ENCODE measurements at places on chromosomes 5 and 9.

- no peak for DNase-seq
These were observed 61.1 kb upstream of the TAS2R1 start for GRCh38 chr5:9691261-9691660.

GRCh38 chr5:178762391-178762790 is 31.9 kb upstream of the ZNF354A start:
- DNase-seq: no peak

- no peak for DNase-seq
These were observed 130.9 kb downstream of the CD180 start for GRCh38 chr5:67065696-67066095.

- DNase-seq: no peak
These were observed 470.1 kb downstream of the TLE4 start for GRCh38 chr9:80041821-80042220.

GRCh38 chr9:27535701-27536118 is 6.1 kb upstream of the MOB3B start:
- DNase-seq: no peak

GRCh38 chr5:39447968-39448367 is 23.2 kb upstream of the DAB2 start:
- DNase-seq: no peak

DNA sequence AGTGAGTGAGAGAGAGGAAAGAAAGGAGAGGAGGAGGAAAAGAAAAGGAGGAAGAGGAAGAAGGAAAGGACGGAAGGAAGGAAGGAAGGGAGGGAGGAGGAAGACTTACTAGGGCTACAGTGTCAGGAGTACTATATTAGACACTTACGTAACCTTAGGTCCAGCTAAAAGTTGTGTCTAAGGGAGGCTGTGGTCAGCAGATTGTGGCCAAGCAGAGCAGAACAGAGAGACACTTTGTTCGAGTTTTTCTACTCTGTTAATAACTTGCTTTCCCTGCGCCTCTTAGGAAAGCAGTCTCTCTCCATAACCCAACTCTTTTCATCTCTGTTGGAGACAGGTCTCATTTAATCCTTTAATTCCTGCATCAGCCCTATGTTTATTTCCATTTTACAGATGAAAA is 138.9 kb downstream of the KCNN2 start:
- DNase-seq: no peak

- no peak for DNase-seq
These were observed 45.4 kb downstream of the ENTREP1 start for GRCh38 chr9:69370430-69370829.

DNA sequence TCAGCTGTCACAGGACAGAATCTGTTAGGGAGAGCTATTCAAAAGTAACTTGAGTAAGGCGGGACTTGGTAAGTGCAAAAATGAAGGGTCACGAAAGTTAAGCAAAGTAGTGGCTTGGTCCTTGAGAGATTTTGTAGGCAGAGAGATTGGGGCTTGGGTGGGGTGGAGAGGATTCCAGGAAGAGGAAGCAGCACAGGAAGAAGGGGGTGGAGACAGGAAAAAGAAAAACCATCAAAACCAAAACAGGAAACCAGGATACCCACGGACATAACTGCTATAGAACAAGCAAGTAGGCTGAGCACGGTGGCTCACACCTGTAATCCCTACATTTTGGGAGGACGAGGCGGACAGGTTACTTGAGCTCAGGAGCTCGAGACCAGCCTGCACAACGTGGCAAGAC is 3.7 kb downstream of the ROPN1L start:
- no peak for DNase-seq

GRCh38 chr9:136403538-136403914 is 3.6 kb upstream of the SNAPC4 start:
- no peak for DNase-seq

DNA sequence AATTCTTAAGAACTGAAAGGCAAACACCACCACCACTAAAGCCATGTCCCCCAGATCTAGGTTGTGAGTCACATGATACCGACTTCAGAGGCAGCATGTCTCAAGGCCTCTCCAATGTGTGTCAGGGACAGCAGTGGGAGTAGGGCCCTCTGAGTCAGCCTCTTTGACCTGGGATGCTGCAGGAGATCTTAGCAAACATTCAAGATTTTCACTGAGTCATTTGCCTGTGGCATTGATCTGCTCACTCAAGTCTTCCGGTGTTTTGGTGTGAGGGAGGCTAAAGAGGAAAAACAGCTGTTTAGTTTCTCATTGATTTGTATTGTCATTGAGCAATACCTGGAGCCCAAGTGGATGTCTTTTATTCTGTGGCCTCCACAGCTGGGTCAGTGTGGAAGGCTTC is 36.1 kb downstream of the TMC1 start:
- DNase-seq: no peak

DNA sequence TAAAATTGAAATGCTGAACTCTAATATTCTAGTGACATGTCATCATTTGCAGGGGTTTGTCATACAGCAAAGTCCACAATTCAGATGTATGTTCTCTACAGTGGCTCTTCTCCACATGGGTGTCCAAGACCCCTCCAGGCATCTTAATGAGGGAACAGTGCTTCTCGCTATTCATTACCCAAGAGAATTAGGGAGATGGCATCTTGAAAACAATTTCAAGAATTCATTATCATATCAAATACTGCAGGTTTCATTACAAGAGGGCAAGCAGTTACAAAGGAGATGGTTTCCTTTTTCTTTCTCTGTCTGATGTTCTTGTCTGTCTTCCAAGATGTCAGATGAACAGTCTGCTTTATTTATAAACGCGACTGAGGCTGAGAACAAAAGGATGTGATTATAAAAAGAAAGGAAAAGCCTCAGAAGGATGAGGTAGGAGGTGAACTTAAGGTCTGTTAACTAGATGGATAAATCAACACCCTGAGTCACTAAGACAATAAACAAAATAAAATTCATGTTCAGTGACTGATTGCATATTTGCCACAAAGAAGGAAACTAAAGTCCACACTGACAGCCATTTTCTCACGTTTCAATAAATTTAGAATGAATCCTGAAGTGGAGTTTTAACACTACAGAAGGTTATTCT is 326.7 kb upstream of the EFNA5 start:
- DNase-seq: no peak

DNA sequence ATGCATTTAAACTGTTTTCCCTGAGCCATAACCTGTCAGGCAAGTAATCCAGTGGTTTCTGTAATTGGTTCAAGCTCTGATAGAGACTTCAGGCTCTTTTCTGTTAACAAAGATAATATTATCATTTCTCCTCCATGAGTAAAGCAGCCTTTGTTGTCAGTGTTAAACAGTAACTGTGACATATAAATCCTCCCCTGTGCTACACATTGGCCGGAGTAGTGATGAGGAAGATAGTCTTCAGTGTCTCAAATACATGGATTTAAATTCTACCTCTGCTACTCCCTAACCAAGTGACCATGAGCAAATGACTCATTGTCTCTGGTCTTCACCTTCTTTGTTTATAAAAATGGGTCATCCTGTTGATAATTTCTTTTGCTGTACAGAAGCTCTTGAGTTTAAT is 615.5 kb upstream of the CHD1 start:
- no peak for DNase-seq

DNA sequence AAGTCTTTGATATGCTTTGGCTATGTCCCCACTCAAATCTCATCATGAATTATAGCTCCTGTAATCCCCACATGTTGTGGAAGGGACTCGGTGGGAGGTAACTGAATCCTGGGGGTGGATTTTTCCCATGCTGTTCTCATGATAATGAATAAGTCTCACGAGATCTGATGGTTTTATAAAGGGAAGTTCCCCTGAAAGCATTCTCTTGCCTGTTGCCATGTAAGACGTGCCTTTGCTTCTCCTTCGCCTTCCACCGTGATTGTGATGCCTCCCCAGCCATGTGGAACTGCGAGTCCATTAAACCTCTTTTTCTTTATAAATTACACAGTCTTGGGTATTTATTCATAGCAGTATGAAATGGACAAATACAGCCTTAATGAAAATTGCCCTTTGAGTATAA is 44.7 kb upstream of the ICE1 start:
- DNase-seq: no peak

- no peak for DNase-seq
These were observed 72.5 kb downstream of the MACROH2A1 start for GRCh38 chr5:135326296-135327254.

DNA sequence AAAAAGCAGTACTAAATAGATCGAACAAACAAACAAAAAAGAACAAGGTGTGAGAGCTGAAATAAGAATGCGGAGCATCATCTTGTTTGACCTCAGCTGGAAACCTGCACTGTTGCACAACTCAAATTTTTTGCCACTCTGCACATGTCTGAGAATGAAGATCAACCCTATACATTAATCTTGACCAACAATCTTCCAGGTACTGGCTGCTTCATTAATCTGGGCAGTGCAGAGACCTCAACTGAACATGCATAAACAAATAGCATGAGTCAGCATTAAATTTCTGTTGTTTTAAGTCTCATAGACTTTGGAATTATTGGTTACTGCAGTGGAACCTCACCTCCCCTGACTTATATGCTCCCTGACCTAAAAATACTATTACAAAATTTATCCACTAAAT is 114.6 kb upstream of the FTMT start:
- DNase-seq: no peak

GRCh38 chr9:134178768-134179551 is 14.6 kb upstream of the RNU6ATAC start:
- DNase-seq: peak; percentile 57

DNA sequence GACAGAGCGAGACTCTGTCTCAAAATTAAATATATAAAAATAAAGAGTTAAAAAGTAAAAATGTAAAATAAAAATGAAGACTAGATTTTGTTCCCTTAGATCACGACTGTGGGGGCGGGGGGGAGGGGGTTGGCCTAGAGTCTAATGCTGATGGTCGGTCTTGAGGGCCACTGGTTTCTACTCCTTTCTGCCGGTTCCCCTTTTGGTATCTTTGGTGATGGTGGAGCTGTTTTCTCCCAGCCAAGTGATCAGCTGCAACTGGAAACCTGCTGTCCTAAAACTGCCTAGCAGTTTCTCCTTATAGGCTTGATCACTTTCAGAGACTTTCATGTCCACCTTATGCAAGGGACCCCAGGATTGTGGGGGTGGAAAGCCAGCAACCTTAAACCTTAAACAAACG is 1.1 kb downstream of the SRD5A1 start:
- peak; percentile 31 for DNase-seq

- DNase-seq: no peak
These were observed 1666.1 kb upstream of the WWC1 start for GRCh38 chr5:166625210-166625865.

GRCh38 chr5:13609504-13609903 is 335.0 kb downstream of the DNAH5 start:
- no peak for DNase-seq

DNA sequence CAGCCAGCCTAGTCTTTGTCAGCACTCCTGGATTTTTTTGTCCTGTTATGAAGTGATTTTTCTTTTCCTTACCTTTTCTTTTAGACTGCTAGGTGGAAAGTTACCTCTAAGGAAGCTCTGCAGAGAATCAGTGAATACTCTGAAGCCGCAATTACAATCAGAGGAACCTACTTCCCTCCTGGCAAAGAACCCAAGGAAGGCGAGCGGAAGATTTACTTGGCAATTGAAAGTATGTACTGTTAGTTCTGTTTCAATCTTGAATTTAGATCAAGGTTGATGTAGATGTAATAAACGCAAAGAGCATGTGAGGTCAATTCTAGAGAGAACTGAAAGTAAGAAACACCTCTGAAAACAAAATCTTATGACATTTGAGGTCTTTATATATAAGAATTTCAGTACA is 27.0 kb upstream of the C5orf24 start:
- no peak for DNase-seq

GRCh38 chr9:121956808-121957207 is 136.3 kb downstream of the TTLL11 start:
- no peak for DNase-seq

- peak; percentile 37 for DNase-seq
These were observed 782 bp downstream of the BICD2 start for GRCh38 chr9:92763721-92764380.

DNA sequence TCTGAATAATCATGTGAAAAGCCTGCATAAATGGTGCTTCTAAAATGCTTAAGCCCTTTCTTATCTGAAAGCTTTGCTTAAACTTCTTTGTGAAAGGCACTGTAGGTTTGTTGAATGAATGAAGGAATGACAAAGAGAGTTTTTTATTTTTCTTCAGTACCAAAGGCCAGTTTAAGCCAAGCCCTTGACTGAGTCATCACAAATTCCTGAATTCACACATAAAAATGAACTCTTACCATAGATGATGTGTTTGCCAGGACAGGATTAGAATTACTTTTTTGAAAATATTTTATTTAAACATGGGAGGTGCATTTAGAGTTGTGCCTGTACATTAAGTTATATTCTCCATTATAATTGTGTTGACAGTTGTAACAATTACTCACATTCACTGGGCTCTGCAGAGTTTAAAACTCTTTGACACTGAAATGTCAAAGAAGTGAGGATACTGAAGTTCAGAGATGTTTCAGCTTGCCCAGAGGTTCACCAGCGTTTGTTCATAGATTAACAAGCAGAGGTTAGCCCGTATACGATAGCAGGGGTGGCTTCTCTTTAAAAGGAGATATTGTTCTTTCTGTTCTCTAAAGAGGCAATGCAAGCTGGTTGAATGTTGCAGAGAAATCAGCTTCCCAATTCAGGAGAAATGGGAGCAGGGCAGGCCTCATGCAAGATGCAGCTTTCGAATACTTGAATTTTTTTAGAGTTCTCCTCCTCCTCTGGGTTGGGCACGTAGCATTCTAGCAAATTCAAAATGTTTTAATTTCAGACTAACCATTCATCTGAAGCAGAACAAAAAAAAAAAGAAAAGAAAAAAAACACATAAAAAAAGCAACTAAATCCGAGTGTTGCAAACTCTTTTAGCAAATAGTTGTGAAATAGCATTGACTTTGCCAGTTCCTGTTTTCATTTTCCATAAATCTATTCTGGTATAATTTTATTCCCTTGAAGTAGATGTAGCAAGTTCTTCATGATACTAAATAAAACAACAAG is 358.7 kb upstream of the KLF4 start:
- DNase-seq: no peak

DNA sequence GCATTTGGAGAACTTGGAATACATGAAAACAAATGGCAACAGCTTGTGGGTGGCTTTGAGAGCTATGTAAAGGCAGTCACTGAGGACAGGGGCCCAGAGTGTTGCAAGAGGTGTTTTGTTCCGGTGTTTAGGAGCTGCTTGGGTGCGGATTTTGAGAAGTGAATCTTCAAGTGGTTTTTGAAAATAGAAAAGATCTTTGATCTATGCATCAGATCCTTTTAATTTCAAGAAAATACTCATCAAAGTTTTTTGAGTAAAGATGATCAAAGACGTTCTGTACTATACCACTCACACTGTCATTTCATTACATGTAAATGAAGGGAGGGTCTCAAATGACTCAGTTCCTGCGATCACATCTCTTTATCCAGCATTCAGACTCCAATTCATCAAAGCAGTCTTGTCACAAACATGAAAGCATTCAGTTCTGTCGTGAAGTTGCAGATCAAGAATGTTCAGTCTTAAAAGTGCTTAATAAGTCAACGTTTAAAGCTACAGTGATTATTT is 112.5 kb downstream of the WDR41 start:
- no peak for DNase-seq

- no peak for DNase-seq
These were observed 65.6 kb upstream of the IRX2 start for GRCh38 chr5:2817031-2817603.
